ENCODE measurements at places on chromosomes 11 and 22.

DNA sequence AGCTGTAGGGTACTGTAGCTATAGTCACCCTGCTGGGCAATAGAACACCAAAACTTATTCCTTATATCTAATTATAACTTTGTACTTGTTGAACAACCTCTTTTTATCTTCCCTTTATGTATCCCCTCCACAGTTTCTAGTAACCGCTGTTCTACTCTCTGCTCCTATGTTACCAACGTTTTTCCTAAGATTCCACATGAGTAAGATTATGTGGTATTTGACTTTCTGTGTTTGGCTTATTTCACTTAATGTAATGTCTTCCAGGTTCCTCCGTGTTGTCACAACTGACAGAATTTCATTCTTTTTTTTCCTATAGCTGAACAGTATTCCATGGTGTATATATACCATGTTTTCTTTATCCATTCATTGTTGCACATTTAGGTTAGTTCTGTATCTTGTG lies 258.4 kb downstream of the DYNC2H1 start:
- DNase-seq, result no peak

- no peak for DNase-seq
These were observed 488.7 kb downstream of the TBC1D22A start for GRCh38 chr22:47250995-47251765.

DNA sequence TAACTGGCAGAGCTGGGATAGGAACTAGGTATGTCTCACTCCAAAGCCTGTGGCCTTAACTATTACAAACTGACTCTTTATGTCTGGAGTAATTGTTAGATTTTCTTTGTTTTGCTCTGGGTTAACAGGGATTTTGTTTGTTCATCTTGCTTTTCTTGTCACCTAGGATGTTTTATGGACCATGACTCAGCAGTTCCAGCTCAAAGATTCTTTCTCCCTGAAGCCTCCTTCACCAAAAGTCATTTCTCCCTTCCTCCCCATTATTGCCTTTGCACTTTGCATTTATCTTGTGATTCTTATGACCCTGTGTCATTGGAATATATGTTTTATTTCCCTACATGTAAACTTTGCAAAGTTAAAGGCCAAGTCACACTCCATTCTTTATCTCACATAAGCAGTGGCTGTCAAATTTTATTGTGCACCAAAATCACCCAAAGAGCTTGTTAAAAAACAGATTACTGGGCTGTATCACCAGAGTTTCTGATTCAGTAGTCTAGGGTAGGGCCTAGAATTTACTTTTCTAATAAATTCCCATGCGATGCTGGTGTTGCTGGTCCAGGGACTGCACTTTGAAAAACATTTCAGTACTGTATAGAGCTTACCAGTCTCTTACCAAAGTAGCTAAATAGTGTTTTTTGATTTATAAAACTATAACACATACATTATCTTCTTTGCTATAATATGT lies 327.7 kb downstream of the DLG2 start:
- no peak for DNase-seq

DNA sequence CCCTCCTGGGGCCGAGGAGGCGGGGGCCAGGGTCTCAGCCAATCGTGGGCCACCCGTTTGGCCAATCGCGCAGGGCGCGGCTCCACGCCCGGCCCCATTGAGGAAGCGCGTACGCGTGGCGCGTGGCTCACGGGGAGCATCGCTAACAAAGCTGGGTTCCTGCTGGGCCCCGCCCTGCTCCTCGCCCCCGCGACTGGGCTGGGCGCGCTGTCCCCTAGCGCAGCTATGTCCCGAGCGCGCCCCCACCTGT lies 614 bp upstream of the ASCL2 start:
- peak; percentile 32 for DNase-seq

- DNase-seq, result no peak
These were observed 15.3 kb upstream of the TRIM29 start for GRCh38 chr11:120153221-120153620.

GRCh38 chr11:72091292-72091691 lies 10.6 kb downstream of the LRRC51 start:
- peak; percentile 65 for DNase-seq
